ENCODE measurements at places on chromosomes 3 and 15.

GRCh38 chr3:43155464-43156121 is 49.7 kb upstream of the POMGNT2 start:
- peak; percentile 63 for DNase-seq

DNA sequence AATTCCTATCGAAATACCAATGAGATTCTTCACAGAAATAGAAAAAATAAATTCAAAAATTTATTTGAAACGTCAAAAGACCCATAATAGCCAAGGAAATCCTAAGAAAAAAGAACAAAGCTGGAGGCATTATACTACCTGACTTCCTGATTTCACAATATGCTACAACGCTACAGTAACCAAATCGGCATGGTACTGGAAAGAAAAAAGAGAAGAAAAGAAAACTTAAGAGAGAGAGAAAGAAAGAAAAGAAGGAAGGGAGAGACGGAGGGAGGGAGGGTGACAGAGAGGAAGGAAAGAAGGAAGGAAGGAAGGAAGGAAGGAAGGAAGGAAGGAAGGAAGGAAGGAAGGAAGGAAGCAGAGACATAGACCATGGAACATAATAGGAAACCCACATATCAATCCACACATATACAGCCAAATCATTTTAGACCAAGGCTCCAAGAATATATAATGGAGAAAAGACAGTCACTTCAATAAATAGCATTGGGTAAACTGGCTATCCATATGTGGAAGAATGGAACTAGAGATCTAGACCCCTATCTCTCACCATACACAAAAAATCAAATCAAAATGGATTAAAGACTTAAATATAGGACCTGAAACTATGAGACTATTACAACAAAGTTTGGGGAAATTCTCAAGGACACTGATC is 118.6 kb upstream of the CNTN4 start:
- no peak for DNase-seq

DNA sequence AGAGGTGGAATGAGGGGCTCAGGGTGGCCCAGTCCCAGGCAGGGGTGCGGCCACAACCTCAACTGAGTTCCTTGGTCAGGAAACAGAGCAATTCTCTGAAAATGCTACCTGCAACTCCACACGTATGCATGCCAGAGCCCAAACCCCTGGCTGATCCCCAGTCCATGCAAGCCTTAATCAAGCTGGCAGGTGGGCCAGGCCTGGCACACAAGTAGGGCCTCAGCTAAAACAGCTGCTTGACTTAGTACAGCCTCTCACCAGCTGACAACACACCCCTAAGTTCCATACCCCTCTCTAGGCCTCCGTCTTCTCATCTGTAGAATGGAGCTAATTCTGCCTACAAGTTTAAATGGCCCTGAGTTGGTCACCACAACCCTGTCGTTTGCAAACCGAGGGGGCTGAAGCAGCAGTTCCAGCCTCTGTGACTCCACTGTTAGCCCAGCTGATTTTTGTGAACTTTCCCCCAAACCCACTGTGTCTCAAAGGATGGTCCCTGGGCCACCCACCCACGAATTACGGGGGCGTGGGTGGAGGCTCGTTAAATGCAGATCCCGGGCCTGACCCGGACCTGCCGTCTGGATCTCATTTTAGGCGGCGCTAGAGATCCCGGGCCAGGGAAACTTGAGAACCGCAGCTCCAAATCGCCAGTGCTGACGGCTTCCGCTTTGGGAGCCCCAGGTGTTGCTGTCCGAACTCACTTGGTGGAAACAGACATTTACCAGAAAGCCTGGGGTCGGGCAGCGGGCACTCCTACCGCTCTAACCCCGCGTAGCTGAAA is 927 bp downstream of the CHDH start:
- peak; percentile 76 for DNase-seq

- peak; percentile 73 for DNase-seq
Observed at GRCh38 chr15:80977627-80978036, 12.0 kb downstream of the MESD start.

DNA sequence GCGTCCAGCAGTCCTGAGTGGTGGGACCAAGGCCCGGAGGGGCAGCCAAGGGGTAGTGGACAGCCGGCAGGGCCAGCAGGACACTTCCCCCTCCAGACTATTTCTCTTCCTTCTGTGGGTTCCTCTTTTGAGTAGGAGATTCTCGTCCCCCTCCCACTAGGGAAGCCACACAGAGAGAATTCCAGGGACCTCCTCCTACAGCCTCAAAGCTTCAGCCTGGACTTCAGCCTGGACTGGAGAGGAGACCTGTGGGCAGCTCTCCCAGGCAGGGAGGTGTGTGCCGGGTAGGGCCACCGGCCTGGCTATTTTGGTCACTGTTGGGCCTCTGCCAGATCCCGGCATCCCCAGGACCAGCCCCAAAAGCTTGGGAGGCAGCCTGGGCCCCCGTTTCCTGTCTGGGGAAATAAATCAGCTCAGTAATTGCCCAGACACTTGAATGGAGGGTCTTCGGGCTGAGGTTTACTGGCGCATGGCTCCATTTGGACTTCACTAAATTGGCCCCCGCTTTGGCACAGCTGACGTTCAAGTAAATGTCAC is 1.3 kb downstream of the SLC6A6 start:
- DNase-seq = peak; percentile 76

DNA sequence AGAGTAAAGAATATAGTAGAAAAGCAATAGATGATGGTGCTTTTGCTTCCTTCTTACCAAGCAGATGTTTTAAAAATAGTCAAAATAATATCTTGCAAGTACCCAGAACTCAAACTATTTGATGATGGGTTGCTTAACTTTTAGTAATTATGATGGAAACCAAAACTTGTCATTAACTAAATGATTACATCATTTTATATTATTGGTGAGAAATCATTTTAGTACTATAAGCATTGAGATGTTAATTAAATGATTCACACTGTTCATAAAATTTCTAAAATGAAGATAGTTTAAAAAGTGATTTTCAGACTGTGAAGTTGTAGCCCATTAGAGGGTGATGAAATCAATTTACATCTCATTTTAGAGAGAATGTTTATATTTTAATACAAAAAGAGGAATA is 24.4 kb upstream of the GOLGA8B start:
- DNase-seq = no peak

DNA sequence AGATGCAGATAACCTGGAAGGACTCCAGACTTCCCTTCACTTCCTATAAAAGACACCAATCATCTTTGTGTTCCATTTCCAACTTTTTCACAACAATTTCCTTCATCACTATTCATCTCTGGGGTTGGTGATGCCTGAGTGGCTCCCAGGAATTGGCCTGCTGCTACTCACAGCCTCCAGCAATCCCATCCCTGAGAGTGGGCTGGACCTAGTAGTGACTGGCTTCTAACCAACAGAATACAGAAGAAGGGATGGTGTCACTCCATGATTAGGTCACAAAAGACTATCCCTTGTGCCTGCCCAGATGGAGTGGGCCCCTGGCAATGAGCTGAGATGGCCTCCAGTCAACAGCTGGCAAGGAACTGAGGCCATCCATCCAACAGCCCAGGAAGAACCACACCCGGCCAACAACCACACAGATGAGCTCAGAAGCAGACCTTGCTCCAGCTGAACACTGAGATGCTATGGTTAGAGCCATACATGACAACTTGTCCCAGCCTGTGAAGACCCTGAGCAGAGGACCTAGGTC is 20.9 kb downstream of the OCA2 start:
- no peak for DNase-seq

- DNase-seq = no peak
Observed at GRCh38 chr3:48637305-48637704, 2.0 kb upstream of the SLC26A6 start.

GRCh38 chr3:186901135-186901734 is 29.1 kb upstream of the ST6GAL1 start:
- no peak for DNase-seq

DNA sequence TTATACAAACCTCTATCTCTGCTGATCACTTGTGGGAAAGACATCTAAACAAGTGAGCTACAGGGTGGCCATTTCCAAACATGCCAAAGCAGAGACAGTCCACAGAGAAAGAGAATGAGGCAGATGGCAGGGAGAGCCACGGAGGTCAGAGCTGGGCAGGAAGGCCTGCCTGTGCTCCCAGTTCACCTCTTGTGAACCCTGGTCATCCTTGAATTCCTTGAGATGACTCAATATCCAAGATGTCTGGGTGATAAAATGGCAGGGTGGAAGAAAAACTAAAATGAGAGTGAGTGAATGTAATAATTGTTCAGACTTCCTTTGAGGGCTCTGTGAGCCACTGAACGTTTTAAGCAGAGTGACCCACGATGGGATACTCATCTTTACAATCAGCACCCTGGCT is 104.8 kb downstream of the PLCH1 start:
- no peak for DNase-seq

DNA sequence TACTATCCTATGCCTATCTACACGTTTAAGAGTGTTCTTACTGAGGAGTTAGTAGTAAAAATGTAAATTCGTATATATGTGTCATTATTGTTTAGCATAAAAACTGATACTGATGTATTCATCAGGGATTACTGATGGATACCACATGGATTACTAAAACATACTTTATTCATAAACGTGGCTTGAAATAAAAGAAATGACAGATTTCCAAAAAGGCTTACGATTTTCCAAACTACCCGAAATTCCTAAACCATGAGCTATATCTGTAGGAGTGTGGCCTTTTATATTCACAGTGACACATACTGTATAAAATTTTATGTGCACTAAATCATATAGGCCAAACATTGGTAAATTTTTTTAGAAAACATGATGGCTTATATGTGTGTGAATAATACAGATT is 6.9 kb downstream of the TSC22D2 start:
- DNase-seq = no peak

DNA sequence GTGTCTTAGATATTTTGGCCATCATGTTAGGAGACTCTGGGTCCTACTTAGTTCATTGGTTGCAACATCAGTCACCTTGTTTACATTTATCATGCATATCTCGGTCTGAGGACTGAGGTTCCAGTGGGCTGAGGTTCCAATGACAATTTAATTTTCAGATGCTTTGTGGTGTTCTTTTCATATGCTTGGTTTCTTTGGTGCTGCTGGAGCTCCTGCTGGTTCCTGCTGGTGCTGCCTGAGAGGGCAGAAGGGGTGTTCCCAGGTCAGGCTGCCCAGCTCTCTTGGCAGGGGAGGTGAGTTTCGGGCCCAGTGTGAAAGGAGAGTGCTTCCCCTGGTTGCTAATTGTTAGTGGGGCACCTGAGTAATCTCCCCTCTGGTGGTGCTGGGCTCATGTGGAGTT is 6.9 kb upstream of the KLHL40 start:
- DNase-seq = no peak

All from left ventricle myocardium superior (tissue), 1 donor.